ENCODE measurements at places on chromosomes 2 and 18. TPM values are rescaled to one million over a fixed set of nuclear protein-coding genes. Genes with fewer than 3 reads are reported as not detected.

- no peaks in the 10 kb centered on the region for H3K27me3 ChIP-seq
- no peaks in the 10 kb centered on the region for H3K36me3 ChIP-seq
- no peak for DNase-seq
- no peak overlapping the region for H3K27ac ChIP-seq
Measured at GRCh38 chr2:74385396-74385795, 5.3 kb upstream of the DCTN1 start.

DNA sequence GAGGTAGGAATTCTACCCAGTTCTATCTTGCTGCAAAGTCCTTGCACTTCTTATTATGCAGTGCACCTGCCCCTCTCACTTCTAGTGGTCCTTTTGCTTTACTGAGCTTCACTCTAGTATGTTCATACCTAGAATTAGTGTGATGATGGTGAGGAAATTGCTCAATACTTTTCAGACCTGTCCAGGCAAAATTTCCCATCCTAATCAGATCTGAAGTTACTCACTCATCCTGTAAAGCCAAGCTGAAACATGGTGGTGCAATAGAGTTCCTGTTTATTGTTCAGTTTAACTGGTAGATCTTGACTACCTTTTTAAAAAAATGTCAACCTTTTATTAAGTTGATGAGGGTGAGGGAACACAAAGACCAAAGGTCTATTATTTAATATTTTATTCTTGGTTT is 12.6 kb upstream of the FIGN start:
- H3K4me3 ChIP-seq = no peak overlapping the region
- no peak overlapping the region for H3K27ac ChIP-seq
- H3K27me3 ChIP-seq = no peaks in the 10 kb centered on the region
- DNase-seq = no peak
- H3K4me1 ChIP-seq = no peaks in the 10 kb centered on the region
- no peaks in the 10 kb centered on the region for H3K36me3 ChIP-seq

- peaks cover 8% of the 10 kb centered on the region for H3K4me1 ChIP-seq
- no peaks in the 10 kb centered on the region for H3K27me3 ChIP-seq
- no peaks in the 10 kb centered on the region for H3K36me3 ChIP-seq
- no peak overlapping the region for H3K27ac ChIP-seq
Measured at GRCh38 chr2:176997074-176997791, 215.4 kb upstream of the HNRNPA3 start.

Gene ST6GAL2
- total RNA-seq = not detected

Gene CROCC2
- total RNA-seq = not detected
